Stimulated activated CD8-positive, alpha-beta memory T cell treated with anti-CD3 and anti-CD28 coated beads, Interleukin-7, amount 100 ng/mL, for 24 hours (primary cell): ENCODE measurements at places on chromosomes 4 and X.

- DNase-seq: no peak
Observed at GRCh38 chr4:68070302-68070701, 59.4 kb downstream of the TMPRSS11F start.

GRCh38 chr4:70608324-70608723 lies 16.3 kb downstream of the AMBN start:
- DNase-seq: no peak

- DNase-seq: no peak
Observed at GRCh38 chr4:566508-567295, 9.4 kb downstream of the TMEM271 start.

DNA sequence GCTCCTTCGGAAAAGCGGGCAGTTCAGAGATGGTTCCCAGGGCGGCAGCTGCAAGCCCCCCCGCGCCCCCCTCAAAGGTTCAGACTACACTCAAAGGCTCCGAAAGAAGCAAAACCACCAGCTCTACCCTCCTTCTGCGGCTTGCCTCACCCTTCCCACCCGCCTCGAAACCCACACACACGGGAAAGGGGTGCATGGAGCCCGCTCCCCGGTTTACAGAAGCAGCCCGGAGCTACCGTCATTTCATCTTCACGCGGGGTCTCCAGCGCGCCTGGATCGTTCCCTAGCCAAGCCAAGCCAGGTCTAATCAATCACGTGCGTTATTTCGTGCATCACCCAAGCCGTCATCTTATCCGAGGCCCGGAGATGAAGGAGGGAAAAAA lies 1.2 kb downstream of the NLGN4X start:
- DNase-seq: no peak

GRCh38 chrX:22748093-22748999 lies 251.4 kb upstream of the DDX53 start:
- peak; percentile 1 for DNase-seq

DNA sequence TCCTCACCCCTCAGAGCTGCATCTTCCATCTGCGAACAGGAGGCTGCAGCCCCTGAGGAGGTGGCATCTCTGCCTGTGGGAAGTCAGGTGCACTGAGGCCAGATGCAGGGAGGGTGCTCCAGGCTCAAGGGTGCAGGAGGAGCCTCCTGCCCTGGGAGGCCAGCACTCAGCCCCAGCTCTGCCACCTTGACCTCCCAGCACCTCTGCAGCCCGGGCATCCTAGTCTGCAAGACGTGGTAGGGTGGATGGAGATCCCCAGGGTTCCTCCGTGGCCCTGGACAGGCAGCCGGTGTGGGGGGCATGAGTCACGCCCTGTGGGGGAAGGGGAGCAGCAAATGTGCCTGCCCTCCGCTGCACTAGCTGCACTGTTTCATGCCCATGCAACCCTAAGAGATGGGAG lies 64.7 kb downstream of the TRMT44 start:
- DNase-seq: no peak

- DNase-seq: no peak
Observed at GRCh38 chr4:4355302-4355701, 31.6 kb upstream of the NSG1 start.
